Neural progenitor cell (in vitro differentiated cells): ENCODE measurements at places on chromosomes 7 and 10. TPM values are rescaled to one million over a fixed set of nuclear protein-coding genes. Genes with fewer than 3 reads are reported as not detected.

FZD1 gene
- total RNA-seq, result 5.1 and 10.9 TPM in 2 replicates

CFTR gene
- total RNA-seq, result 0.06 and 0.15 TPM in 2 replicates

SLC39A12 gene
- total RNA-seq, result 0.22 TPM in 1 of 2 replicates, not detected in the other

ARHGAP19 gene
- 58.9 and 88.8 TPM in 2 replicates for total RNA-seq

GRCh38 chr7:135193615-135194081 is 17.7 kb downstream of the WDR91 start:
- no peak for DNase-seq

GRCh38 chr10:32972460-32972859 is 14.4 kb upstream of the ITGB1 start:
- DNase-seq, result no peak

DNA sequence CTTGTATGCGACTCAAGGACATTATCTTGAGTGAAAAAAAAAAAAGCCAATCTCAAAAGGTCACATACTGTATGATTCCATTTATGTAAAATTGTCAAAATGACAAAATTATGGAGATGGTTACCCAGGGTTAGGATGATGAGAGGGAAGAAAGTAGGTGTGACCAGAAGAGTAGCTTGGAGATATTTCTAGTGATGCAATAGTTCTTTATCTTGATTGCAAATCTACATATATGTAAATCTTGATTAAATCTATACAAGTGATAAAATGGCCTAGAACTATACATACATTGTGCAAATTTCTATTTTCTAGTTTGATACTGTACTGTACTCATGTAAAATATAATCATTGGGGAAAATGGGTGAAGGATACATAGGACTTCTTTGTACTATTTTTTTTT is 4.6 kb downstream of the CEP41 start:
- no peak for DNase-seq

- no peak for DNase-seq
Measured at GRCh38 chr10:18313626-18314025, 173.4 kb downstream of the CACNB2 start.

- DNase-seq, result no peak
Measured at GRCh38 chr7:141739250-141739649, 1.1 kb downstream of the SSBP1 start.
